ENCODE measurements at places on chromosomes 1 and 21.
A peak's percentile ranks its signal among the peaks of the same experiment; 100 is the strongest.

GRCh38 chr1:89644119-89644814 lies 11.3 kb downstream of the LRRC8C start:
- DNase-seq, result no peak

DNA sequence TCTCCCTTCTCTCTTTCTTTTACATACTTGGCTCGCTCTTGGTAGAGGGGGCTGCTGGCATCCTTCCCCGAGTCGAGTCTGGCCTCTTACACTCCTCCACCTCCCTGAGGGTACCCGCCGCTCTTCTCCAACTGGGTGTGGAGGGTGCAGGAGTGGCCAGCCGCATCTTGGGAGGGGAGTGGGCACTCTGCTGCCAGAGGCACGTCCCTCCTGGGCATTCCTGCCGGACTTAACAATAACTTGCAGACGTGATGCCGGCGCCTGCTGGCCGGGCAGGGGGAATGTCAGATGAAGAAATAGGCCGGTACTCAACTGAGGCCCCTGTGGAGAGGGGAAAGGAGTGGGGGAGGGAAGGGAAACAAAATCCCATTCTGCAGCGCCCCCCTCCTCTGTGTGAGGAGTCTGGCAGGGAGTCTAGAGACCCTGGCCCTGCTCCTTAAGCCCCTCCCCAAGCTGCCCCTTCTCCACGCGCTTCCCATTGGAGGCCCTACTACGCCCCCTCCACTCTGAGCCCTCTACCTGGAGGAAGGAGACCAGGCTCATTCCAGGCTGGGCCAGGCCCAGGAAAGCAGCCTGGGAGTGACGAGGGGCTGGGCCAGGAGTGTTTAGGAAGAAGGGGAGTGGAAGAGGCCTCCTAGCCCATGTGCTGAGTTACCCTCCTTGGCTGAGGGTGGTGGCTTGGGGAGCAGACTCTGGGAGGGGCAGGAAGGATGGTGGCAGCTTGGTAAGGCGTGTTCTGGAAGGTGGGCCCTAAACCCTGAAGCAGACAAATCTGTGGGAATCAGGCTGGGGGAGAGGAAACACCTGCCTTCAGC lies 1.8 kb downstream of the ATP2B4 start:
- DNase-seq, result no peak

GRCh38 chr1:9196129-9197040 lies 38.2 kb upstream of the H6PD start:
- peak; percentile 61 for DNase-seq

GRCh38 chr1:110667776-110668175 lies 7.0 kb downstream of the KCNA3 start:
- DNase-seq, result no peak

DNA sequence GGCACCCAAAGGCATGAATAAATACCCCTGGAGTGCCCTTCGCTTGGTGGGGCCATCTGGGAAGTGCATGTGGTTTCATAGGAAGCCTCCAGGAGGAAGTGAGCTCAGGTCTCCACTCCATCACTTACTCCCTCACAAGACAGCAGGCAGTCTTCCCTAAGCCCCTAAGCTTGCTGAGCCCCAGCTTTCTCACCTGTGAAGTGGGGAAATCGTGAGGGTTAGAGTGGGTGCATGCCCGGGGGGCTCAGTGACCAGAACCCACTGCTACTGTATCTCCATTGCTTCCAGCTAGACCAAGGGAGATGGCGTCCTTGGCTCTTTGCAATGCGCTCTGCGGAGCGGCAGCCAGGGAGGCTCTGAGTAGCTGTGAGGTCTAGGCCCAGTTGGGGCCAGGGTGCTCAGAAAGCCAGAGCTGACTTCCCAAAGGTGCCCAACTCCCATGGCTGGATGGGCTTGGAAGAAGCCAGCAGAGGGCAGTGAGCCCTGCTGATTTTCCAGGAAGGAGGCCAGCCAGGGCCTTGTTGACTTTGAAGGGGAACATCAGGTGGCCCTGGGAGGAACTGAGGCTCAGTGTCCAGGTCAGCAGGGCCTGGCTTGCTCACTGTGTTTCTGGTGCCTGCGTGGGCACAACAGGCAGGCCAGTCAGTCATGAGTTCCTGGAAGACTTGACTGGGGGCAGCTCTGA lies 27.3 kb downstream of the CDCP2 start:
- DNase-seq, result peak; percentile 12

GRCh38 chr1:195415584-195415983 lies 1192.7 kb downstream of the KCNT2 start:
- DNase-seq, result no peak

DNA sequence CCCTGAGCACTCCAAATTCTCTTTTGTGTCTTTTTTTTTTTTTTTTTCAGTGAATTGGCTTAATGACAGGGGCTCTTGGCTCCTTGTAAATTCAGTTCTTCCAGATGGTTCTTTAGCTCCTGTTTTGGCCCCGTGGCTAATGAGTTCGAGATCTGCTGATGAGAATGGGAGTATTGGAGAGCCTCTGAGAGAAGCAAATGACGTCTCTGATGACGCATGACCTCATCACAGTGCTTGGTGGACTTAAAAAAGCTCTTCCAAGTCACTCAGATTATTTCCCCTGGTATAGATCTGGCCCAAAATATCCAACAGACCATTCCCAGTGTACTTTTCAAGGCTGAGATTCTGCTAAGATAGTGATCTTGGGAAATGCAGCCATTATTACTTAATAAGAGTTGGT lies 159.5 kb downstream of the MIS18A start:
- no peak for DNase-seq

GRCh38 chr1:52751589-52752483 lies 25.6 kb downstream of the ZYG11B start:
- peak; percentile 22 for DNase-seq

DNA sequence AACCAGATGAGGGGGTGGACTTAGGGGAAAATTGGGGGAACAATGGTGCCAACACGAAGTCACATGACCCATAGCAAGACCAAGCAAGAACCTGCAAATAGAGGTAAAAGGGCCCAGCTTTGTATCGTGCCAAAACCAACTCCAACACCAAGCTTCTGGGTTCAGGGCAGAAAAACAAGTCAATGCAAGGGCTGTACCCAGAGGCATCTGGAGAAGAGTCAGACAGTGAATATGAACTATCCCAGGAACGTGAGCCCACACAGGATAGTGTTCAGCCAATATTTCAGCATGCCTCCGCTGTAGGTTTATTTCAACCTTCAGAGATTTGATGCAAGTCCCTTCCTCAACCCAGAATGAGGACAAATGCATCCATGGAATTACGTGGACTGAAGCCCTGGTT lies 15.0 kb upstream of the ZMYM6 start:
- no peak for DNase-seq

DNA sequence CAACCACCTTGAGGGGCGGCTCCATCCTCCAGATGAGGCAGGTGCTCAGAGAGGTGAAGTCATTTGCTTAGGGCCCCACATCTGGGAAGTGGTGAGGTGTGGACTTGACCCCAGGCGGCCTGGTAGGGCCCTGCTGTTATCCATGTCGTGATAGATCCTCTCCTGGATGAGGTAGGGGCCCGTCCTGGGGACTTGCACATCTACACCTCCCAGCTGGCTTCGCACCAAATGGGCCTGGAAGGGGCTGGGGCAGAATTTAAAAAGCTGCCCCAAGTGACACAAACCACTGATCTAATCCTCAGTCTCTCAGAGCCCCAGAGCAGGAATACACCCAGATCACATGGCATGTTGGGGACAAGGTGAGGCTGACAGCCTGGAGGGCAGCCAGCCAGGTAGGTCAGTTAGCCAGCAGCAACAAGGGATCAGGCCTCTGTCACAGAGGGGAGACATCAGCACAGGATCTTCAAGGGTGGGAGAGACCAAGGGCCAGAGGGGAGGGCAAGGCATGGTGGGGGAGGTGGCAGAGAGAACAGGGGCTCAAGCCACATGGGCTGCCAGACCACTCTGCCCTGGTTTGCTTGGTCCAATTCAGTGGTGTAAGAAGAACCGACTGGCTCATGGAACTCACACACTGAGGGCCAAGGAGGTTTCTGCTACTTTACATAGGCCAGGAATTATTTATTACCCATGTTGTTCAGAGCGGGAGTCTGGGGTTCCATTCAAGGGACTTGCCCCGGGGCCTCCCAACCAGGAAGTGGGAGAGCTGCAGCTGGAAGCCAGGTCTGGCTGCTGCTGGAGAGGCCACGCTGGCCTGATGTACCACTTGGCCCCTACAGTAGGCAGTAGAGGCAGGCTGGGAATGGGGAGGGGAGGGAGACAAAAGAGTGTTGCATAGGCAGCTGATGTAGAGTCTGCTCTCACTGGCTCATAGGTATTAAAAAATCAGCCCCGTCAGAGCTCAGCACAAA lies 12.1 kb downstream of the LRP8 start:
- peak; percentile 39 for DNase-seq

GRCh38 chr1:168469690-168470089 lies 74.1 kb downstream of the XCL2 start:
- DNase-seq, result peak; percentile 62

GRCh38 chr1:59171788-59172187 lies 125.1 kb upstream of the FGGY start:
- no peak for DNase-seq

All from Calu3 (cell line).